ENCODE measurements at places on chromosomes 16 and 17.

DNA sequence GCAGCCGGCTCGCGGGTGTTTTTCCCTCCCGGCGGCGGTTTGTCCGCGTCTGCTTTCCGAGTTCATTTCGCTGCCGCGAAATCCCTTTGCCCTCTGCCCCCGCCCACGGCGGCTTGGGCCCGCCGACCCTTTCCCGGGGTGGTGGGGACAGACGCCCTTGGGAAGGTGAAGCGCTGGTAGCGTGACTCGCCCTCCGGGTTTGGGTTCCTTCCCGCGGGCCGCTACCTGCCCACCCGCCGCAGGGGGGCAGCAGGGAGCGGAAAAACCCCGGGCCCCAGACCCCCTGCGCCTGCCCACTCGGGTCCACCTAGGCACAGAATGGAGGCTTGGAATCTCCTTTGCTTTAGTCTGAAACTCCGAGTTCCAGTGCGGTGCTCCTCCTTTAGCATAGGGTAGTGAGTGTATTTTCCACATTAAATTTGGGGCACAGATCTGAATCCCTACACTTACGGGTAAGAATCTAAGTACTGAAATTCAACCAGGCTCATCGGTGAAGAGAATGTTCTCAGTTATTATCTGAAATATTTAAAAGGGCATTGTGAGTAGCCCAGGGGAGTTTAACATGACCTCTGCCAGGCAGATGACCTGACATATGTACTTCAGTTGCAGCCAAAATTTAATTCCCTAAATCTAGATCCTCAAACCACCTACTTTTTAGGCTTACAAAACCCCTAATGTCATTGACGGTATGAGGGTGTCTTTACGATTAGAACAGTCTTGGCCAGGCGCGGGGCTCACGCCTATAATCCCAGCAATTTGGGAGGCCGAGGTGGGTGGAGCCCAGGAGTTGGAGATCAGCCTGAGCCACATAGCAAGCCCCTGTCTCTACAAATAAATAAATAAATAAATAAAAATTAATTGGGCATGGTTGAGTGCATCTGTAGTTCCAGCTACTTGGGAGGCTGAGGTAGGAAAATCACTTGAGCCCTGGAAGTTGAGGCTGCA is 1.0 kb downstream of the NME2 start:
- H3K4me3 ChIP-seq = peak overlapping the region; percentile 91
- H3K36me3 ChIP-seq = no peaks in the 10 kb centered on the region
- peak overlapping the region; percentile 72 for H3K27ac ChIP-seq

GRCh38 chr16:7745276-7745675 is 412.6 kb downstream of the RBFOX1 start:
- no peak for DNase-seq
- no peak overlapping the region for H3K4me3 ChIP-seq

DNA sequence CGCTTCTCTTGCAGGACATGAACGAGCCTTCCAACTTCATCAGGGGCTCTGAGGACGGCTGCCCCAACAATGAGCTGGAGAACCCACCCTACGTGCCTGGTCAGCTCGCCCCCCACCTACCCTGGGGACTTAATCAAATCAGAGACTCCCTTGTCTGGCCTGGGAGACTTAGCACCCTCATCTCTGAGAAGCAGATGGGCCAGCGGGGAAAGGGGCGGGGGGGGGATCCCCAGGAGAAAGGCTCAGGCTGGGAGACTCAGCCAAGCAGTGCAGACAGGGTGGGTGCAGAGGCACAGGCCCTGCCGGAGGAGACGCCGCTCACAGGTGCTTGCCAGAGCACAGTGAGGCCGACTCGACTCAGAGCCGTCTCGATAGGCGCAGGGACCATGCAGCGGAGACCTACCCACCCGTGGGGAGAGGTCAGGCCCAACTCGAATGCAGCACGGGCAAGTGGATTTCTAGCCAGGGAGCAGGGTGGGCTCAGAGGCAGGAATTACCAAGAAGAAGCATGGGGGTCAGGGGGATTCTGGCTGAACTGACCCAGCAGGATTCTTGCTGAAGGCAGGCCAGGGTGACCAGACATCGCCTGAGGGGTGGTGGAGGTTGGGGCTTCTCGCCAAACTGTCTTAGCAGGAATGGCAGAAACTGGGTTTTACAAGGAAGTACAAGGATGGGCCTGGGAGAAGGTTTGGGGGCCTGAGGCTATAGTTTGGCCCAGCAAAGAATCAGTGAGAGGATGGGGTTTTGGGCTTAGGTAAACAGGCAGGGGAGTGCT is 9.7 kb downstream of the GAA start:
- no peak overlapping the region for H3K27ac ChIP-seq
- no peak overlapping the region for H3K4me3 ChIP-seq
- no peak for DNase-seq
- no peaks in the 10 kb centered on the region for H3K27me3 ChIP-seq

GRCh38 chr17:28748852-28749515 is 5.2 kb downstream of the TRAF4 start:
- no peaks in the 10 kb centered on the region for H3K27me3 ChIP-seq
- H3K4me3 ChIP-seq = no peak overlapping the region
- no peak for DNase-seq
- peaks cover 36% of the 10 kb centered on the region for H3K4me1 ChIP-seq

DNA sequence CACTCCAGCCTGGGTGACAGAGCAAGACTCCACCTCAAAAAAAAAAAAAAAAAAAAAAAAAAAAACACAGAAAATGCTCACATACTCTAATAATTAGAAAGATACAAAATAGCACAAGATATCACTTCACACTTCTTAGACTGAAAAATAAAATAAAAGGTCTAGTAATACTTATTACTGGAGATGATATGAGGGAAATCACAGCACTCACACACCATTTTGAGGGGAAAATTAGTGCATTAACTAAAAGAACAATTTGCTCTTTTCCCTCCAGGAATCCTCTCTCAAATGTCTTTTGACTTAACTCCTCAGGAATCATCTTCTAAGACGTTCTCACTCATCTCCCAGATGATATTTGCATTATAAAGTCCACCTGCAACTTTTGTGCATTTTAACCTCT is 697.9 kb upstream of the SOX9 start:
- DNase-seq = no peak
- no peaks in the 10 kb centered on the region for H3K4me1 ChIP-seq
- no peaks in the 10 kb centered on the region for H3K27me3 ChIP-seq

GRCh38 chr16:68469796-68470460 is 21.6 kb upstream of the SMPD3 start:
- no peaks in the 10 kb centered on the region for H3K27me3 ChIP-seq
- no peak overlapping the region for H3K4me3 ChIP-seq
- DNase-seq = no peak
- H3K4me1 ChIP-seq = peaks cover 11% of the 10 kb centered on the region

DNA sequence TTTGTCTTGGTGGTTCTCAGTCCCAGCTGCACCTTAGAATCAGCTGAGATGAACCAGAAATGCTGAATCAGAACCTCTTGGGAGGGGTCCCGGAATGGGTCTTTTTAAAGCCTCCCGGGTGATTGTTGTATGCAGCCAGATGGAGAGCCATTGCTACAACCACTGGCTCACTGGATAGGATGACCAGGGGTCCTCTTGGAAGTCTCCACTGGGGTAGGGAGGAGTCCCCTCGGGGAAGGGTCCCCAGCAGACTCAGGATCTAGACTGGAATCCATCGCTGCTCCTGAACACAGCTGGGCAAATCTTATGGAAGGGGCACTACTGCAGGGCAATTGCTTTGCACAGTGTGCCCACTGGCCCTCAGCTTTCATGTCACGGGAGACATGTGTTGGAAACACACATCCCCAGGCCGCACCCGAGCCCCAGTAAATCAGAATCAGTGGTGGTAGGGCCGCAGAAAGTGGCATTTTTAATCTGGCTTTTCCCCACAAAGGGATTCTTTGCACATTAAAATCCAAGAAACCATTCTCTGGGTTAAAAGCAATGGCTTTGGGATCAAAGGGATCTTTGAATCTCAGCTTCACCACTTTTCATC is 117.3 kb downstream of the IRX5 start:
- no peak overlapping the region for H3K27ac ChIP-seq
- H3K36me3 ChIP-seq = no peaks in the 10 kb centered on the region
- H3K27me3 ChIP-seq = no peaks in the 10 kb centered on the region
- no peak overlapping the region for H3K4me3 ChIP-seq
- no peak for DNase-seq

GRCh38 chr16:15970743-15971439 is 21.5 kb downstream of the ABCC1 start:
- H3K36me3 ChIP-seq = no peaks in the 10 kb centered on the region
- no peak overlapping the region for H3K4me3 ChIP-seq
- peaks cover 27% of the 10 kb centered on the region for H3K4me1 ChIP-seq
- no peaks in the 10 kb centered on the region for H3K27me3 ChIP-seq
- DNase-seq = no peak
- no peak overlapping the region for H3K27ac ChIP-seq

GRCh38 chr16:80932708-80933095 is 74.0 kb downstream of the CMC2 start:
- H3K27me3 ChIP-seq = no peaks in the 10 kb centered on the region
- H3K4me1 ChIP-seq = peaks cover 3% of the 10 kb centered on the region
- H3K27ac ChIP-seq = peak overlapping the region; percentile 83
- DNase-seq = peak; percentile 48
- H3K4me3 ChIP-seq = peak overlapping the region; percentile 64

GRCh38 chr16:61829631-61830030 is 206.6 kb downstream of the CDH8 start:
- H3K4me1 ChIP-seq = peaks cover 5% of the 10 kb centered on the region
- no peak overlapping the region for H3K4me3 ChIP-seq
- H3K27ac ChIP-seq = no peak overlapping the region
- H3K36me3 ChIP-seq = no peaks in the 10 kb centered on the region

DNA sequence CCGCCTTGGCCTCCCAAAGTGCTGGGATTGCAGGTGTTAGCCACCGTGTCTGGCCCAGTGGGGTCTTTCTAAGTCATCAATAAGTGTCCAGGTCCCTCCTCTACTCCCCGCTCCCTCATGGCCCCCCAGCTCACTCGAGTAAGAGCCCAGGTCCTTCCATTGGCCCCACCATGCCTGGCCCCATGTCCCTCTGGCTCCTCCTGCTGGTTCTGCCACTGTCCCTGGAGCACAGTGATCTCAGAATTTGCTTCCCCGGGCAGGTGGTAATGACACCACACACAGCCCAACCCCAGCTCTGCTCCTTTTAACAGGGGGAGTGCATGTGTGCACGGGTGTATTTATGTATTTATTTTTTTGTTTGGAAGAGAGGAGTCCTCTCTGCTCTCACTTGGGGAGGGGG is 19.6 kb downstream of the MGAT5B start:
- H3K36me3 ChIP-seq = no peaks in the 10 kb centered on the region
- no peak overlapping the region for H3K27ac ChIP-seq
- H3K27me3 ChIP-seq = no peaks in the 10 kb centered on the region
- no peak for DNase-seq
- no peaks in the 10 kb centered on the region for H3K4me1 ChIP-seq

GRCh38 chr16:50584033-50584722 is 36.0 kb downstream of the NKD1 start:
- H3K36me3 ChIP-seq = no peaks in the 10 kb centered on the region
- H3K27ac ChIP-seq = no peak overlapping the region
- H3K27me3 ChIP-seq = no peaks in the 10 kb centered on the region
- H3K4me1 ChIP-seq = peaks cover 20% of the 10 kb centered on the region
- no peak overlapping the region for H3K4me3 ChIP-seq

DNA sequence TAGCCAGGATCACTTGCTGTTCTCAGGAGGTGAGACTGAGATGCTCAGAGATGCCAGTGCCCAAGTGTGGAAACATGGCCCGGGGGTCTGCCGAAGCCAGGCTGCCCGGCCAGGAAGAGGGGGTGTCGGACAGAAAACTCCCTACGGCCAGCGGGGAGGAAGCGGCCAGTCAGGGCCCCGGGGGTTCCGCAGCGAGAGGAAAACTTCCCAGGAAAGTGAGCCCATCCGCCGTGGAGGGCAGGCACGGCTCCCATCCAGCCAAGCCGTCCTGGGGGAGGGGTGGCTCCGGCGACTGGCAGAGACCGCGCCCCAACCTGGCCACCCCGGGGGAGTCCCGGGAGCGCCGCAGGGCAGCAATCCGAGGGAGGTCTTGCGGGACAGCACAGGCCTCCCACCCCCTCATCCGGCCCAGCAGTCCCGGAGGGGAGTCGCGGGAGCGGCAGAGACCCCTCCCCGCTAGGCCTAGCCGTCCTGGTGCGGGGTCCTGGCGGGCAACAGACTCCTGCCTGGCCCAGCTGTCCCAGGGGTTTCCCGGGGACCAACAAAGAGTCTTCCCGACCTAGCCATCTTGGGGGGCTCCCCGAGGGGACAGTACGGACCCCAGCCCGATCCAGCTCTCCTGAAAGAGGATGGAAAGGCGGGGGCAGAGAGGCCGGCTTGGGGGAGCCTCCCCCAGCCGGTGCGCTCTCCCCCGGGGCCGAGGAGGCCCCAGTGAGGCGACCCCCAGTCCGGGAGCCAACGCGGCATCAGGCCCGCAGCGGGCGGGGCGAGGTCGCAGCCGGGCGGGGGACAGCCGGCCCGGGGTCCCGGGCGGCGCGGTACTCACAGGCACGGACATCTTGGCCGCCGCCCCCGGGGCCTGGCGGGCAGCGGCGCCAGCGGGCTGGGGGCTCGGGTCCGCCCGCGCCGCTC is 13.8 kb upstream of the BCAR1 start:
- H3K4me3 ChIP-seq = peak overlapping the region; percentile 82
- H3K27me3 ChIP-seq = no peaks in the 10 kb centered on the region
- no peaks in the 10 kb centered on the region for H3K36me3 ChIP-seq
- DNase-seq = no peak

GRCh38 chr16:3740186-3740585 is 22.9 kb upstream of the TRAP1 start:
- no peak for DNase-seq
- no peak overlapping the region for H3K27ac ChIP-seq
- H3K4me3 ChIP-seq = no peak overlapping the region
- H3K27me3 ChIP-seq = no peaks in the 10 kb centered on the region

- H3K27ac ChIP-seq = no peak overlapping the region
- no peak for DNase-seq
- no peaks in the 10 kb centered on the region for H3K36me3 ChIP-seq
- no peaks in the 10 kb centered on the region for H3K27me3 ChIP-seq
These were observed 17.1 kb downstream of the ITGB4 start for GRCh38 chr17:75738218-75738802.

DNA sequence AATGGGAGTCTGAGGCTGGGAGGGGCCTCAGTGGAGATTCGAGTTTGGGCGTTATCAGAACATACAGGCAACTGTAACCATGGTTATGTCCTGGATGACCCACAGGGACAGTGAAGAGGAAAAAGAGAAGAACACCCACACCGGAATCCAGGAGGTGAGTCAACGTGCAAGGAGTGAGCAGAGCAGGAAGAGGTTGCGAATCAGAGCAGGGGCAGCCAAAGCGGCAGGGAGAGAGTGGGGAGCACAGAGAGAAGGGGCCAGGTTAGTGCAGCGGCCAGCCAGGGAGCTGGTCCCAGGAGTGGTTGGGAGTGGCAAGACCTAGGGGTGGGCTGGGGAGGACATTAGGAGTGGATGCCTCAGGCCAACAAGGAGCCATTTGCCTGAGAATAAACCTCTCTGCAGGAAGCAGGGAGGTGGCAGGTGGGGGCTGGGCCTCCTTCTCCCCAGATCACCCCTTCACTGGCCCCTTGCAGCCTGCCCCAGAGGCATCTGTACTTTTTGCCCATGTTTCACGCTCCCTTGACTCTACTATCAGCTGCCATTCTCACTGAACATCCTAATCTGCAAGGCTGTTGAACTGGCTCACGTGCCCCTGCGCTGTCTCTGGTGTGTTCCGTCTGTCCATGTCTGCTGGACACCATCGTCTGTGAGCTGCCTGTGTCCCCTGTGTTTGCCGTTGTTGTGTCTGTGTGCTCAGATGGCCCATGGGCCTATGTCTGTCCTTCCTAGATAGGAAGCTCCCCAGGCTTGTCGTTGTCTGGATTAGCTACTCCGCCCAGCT is 5.1 kb downstream of the KRT13 start:
- DNase-seq = no peak
- no peaks in the 10 kb centered on the region for H3K36me3 ChIP-seq
- peaks cover 9% of the 10 kb centered on the region for H3K4me1 ChIP-seq

GRCh38 chr16:14101415-14101814 is 30.3 kb downstream of the MRTFB start:
- peaks cover 5% of the 10 kb centered on the region for H3K4me1 ChIP-seq
- DNase-seq = no peak
- no peak overlapping the region for H3K27ac ChIP-seq
- H3K27me3 ChIP-seq = no peaks in the 10 kb centered on the region
